ENCODE measurements at places on chromosomes 7 and 10.

GRCh38 chr7:127366680-127367079 lies 25.8 kb downstream of the ZNF800 start:
- DNase-seq: no peak

DNA sequence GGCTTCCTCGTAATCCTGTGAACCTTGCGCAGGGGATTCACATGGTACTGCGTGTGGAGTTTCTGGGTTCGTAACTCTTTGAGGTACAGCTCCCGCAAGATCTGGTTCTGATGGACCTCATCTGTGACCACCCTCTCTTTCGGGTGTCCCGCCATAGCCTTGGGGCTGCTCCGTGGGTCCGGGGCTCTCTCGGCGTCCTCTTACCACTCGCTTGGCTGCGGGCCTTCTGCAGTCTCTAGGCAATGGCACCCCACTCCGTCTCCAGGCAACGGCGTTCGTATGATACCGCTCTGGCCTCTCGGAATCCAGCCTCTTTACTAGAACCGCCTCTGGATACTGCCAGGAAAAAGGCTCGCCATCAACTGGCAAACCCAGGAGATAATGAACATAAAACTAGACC lies 54.7 kb upstream of the AMPH start:
- DNase-seq: no peak

GRCh38 chr10:2212244-2212834 lies 475.0 kb upstream of the ADARB2 start:
- DNase-seq: no peak

DNA sequence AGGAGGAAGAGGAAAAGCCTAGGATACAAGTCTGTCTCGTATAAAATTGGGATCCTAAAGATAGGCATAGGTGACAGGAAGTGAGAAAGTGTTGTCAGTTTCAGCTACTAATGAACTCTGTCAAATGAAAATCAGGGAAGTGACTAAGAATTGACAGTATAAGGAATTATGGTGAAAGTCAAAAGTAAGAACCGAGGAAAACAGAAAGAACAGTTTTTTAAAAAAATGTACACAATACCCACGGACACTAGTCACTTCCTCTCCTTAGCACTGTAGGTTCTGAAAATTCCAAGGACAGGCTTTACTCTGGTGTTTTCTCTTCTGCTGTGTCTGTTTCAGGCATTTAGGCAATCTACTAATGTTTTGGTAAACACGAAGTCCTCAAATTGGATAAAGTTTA lies 42.3 kb downstream of the ATAD1 start:
- DNase-seq: no peak

Measured in retinal pigment epithelial cell (primary cell).